ENCODE measurements at places on chromosomes 5 and 9.

- DNase-seq = no peak
Measured at GRCh38 chr9:69590266-69590665, 81.9 kb downstream of the APBA1 start.

- no peak for DNase-seq
Measured at GRCh38 chr5:2140501-2141175, 257.9 kb upstream of the IRX4 start.

DNA sequence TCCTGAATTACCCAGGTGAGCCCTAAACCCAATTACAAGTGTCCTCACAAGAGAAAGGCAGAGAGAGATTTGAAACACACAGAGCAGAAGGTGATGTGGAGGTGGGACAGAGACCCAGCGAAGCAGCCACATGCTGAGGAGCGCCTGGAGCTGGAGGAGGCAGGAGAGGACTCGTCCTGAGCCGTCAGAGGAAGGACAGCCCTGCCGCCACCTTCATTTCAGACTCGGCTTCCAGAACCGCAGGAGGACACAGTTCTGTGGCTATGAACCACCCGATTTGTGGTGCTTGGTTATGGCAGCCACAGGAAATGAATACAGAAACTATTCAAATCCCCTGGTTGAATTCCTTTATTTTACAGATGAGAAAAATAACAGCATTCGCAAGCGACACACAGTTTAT, 16.4 kb upstream of the FBP1 start:
- DNase-seq = peak; percentile 57

GRCh38 chr9:88949425-88949824, 41.8 kb upstream of the S1PR3 start:
- DNase-seq = no peak

DNA sequence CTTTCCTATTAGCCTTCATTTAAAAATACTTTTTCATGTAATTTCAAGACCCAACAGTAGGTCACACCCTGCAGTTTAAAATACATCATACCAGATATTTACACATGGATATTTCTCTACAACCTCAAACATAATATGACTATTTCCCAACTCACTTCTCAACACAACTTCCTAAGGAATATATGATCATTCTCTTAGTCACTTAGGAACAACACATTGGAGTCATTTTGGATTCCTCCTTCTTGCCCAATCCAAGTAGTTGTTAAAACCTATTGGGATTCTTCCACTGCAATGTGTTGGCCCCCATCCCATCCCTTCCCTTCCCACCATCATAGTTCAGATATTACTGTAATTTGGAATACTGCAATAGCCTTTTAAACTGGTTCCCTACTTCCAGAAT, 145.5 kb downstream of the DCP2 start:
- no peak for DNase-seq

- DNase-seq = no peak
Measured at GRCh38 chr9:124190761-124191160, 67.0 kb upstream of the NEK6 start.

GRCh38 chr5:142403583-142403982, 78.8 kb upstream of the SPRY4 start:
- no peak for DNase-seq

DNA sequence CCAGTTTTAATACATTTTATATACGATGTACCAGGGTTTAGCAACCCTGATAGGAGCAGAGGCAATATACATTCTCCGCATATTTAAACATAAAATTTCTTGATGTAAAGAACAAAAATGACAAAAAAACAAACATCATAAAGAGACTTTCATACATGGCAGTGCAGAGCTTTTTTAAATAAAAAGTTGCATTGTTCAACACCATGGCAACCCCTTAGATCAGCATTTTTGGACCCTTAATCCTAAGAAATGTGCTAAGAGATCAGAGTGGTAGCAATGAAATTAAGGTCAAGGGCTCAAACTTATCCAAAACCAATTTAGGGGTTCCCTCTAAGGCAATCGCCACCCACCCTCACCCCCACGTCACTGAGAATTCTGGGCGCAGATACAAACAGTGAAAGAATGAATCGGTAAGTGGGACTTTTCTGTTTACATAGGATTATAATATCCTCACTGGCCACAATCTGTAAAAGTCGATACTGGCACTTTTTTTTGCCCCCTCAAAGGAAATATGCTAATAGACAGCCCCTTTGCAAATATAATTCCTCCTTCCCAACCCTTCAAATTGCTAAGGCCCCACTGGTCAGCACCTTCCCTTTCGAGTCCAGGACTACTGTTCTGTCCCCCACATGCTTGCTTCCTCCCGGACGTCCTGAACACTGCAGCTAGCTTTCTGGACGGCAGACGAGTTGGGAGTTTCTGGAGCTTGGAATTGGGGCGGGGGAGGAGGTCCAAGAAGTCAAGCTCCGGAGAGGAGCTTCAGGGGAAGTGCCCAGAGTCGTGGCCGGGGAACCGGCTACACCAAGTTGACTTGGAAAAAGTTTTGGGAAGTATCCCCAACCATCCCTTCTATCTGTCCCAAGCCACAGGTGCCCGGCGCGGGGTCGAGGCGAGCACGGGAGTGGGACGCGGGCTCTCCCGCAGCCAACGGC, 2.2 kb downstream of the GAS1 start:
- no peak for DNase-seq

Measured in MV-4-11 (cell line).